Sigmoid colon (tissue), 7 donors: ENCODE measurements at places on chromosomes 12 and 14. TPM values are rescaled to one million over a fixed set of nuclear protein-coding genes. Genes with fewer than 3 reads are reported as not detected.

AQP6 gene
- total RNA-seq = 0.71 TPM

MANSC1 gene
- total RNA-seq = 12.8 TPM

KRT7 gene
- total RNA-seq = not detected

PTPRR gene
- 4.2 TPM for total RNA-seq

RNASE7 gene
- not detected for total RNA-seq

PLEK2 gene
- 0.16 TPM for total RNA-seq

DLGAP5 gene
- 0.16 TPM for total RNA-seq

GYS2 gene
- total RNA-seq = not detected

CLEC6A gene
- not detected for total RNA-seq

ZNF84 gene
- total RNA-seq = 32.1 TPM

CKAP4 gene
- 27.4 TPM for total RNA-seq

TROAP gene
- total RNA-seq = 0.36 TPM

DNAI7 gene
- total RNA-seq = 0.36 TPM

RERG gene
- total RNA-seq = 104 TPM

GPD1 gene
- total RNA-seq = 0.81 TPM

CMKLR1 gene
- total RNA-seq = 14.8 TPM

ARHGAP9 gene
- total RNA-seq = 16.3 TPM

ERO1A gene
- 27.4 TPM for total RNA-seq

BMAL2 gene
- total RNA-seq = 3.6 TPM

WNT5B gene
- total RNA-seq = 72.3 TPM

IRAK3 gene
- total RNA-seq = 15.8 TPM

ANO2 gene
- total RNA-seq = 4.3 TPM

TAS2R31 gene
- total RNA-seq = 9.2 TPM

KRT83 gene
- not detected for total RNA-seq

DCN gene
- total RNA-seq = 1,546 TPM

ANKS1B gene
- total RNA-seq = 27.7 TPM

IL31 gene
- not detected for total RNA-seq

BCL2L14 gene
- not detected for total RNA-seq

ACTN1 gene
- 372 TPM for total RNA-seq

IL23A gene
- not detected for total RNA-seq

AKAP6 gene
- 33.5 TPM for total RNA-seq

JAG2 gene
- total RNA-seq = 1.8 TPM

SYCP3 gene
- not detected for total RNA-seq

ACOT4 gene
- 0.36 TPM for total RNA-seq

IL26 gene
- total RNA-seq = not detected

GPN3 gene
- 20.0 TPM for total RNA-seq

HRK gene
- total RNA-seq = not detected

P2RX2 gene
- total RNA-seq = 1.4 TPM

ZNF641 gene
- 23.9 TPM for total RNA-seq

ISM2 gene
- 0.36 TPM for total RNA-seq

RASSF9 gene
- 2.7 TPM for total RNA-seq

GPRC5D gene
- not detected for total RNA-seq

PPP4R4 gene
- 0.66 TPM for total RNA-seq
